Cerebellar nuclear complex (tissue), 1 donor: ENCODE measurements at places on chromosomes 6 and 20.

- DNase-seq = no peak
Measured at GRCh38 chr6:24683297-24684296, 16.7 kb downstream of the ACOT13 start.

DNA sequence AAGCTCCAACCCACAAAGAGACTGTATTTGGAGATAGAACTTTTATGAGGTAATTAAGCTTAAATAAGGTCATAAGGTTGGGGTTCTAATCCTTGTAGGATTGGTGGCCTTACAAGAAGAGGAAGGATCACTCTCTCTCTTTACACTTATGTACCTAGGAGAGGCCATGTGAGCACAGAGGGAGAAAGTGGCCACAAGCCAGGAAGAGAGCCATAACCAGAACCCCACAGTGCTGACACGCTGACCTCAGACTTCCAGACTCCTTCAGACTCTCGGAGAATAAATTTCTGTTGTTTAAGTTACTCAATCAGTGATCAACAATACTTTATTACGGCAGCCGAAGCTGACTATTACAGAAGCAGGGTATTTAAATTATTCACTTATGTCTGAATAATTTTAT, 430.5 kb upstream of the EPHA7 start:
- no peak for DNase-seq

- DNase-seq = no peak
Measured at GRCh38 chr20:46012921-46013320, 4.2 kb downstream of the MMP9 start.

GRCh38 chr20:40251284-40251932, 437.6 kb downstream of the MAFB start:
- no peak for DNase-seq

DNA sequence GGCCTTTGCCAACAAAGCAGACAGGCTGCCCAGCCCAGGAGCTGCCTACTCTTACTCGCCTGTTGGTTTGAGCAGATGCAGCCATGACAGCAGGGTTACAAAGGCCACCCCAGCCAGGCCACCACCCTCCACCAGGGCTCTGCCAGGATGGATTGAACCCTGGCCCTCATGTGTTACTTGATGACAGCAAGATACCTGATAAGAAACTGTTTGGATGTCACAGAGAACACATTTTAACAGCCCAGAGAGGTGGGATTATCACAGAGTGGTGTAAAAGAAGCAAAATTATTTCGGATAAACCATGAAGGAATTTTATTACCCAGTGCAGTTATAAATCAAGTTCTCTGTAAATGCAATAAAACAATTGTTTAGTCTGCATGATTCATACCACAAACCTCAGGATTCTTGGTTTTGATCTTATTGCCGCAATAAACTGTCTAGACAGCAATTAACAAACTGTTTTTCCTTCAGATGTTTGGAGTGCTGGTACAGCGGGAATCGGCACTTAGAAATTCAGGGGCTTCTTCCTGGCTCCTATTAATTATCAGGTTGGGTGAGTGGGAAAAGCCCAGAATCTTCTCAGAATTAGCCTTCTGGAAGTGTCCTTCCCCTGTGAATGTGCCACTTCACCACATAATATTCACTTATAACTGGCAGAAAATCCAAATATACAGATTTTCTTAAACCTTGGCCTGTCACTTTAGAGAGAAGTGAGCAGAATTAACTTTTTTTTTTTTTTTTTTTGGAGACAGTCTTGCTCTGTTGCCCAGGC, 58.0 kb upstream of the SALL4 start:
- DNase-seq = no peak

- no peak for DNase-seq
Measured at GRCh38 chr6:113488061-113488460, 369.1 kb upstream of the MARCKS start.

GRCh38 chr6:160102956-160103824, 18.4 kb upstream of the SLC22A1 start:
- no peak for DNase-seq

GRCh38 chr20:34065260-34065659, 46.8 kb downstream of the EIF2S2 start:
- no peak for DNase-seq

- no peak for DNase-seq
Measured at GRCh38 chr6:33198159-33198852, 2.2 kb downstream of the RXRB start.

DNA sequence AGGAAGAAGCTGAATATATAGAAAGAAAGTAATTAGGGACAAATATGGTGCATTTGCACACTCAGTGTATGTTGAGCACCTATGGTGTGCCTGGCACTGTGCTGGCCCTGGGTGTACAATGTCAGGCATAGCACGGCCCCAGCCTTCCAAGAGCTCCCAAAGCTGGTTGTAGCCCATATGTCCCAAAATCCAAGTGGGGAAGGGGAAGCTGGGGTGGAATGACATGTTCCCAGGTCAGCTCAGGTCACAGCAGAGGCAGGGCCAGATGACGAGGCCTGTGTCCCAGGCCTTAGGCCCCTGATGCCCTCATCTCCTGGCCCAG, 170.0 kb downstream of the VEGFA start:
- no peak for DNase-seq

DNA sequence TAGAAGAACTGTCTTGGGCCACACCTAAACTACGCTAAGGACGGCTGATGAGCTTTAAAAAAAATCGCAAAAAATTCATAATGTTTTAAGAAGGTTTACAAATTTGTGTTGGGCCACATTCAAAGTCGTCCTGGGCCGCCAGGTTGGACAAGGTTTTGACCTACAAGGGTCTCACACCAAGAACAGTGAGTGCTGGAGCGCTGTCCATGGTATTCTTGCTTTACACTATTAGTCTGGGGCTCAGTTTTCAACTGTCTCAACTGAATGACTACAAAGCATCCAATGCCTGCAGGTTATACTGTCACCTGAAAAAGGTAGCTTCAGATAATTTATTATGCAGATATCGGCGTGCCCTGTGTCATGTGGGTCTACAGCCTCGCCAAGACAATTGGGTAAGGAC, 3.7 kb upstream of the FAXC start:
- DNase-seq = no peak

DNA sequence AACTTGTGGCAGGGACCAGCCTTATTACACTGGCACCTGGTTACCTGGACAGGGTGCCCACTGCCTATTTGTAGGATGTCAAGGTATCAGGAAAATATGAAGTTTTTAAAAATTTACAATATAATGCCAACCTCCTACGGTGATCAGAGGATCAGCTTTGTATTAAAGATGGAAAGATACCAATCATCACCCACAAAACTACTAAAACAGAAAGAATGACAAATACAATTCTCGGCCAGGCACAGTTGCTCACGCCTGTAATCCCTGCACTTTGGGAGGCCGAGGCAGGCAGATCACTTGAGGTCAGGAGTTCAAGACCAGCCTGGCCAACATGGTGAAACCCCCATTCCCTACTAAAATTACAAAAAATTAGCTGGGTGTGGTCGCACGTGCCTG, 18.4 kb upstream of the PRND start:
- DNase-seq = no peak

GRCh38 chr6:19424853-19425252, 412.3 kb upstream of the ID4 start:
- no peak for DNase-seq

DNA sequence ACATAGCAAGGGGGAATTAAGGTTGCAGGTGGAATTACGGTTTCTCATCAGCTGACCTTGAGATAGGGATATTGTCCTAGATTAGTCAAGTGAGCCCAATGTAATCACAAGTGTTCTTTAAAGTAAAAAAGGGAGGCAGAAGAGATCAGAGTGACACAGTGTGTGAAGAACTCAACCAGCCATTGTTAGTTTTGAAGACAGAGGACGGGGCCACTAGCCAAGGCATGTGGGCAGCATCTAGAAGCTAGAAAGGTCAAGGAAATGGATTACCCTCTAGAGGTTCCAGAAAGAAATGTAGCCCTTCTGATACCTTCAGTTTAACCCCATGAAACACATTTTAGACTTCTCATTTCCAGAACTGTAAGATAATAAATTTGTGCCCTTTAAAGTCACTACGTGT, 18.5 kb upstream of the TSPYL1 start:
- no peak for DNase-seq

DNA sequence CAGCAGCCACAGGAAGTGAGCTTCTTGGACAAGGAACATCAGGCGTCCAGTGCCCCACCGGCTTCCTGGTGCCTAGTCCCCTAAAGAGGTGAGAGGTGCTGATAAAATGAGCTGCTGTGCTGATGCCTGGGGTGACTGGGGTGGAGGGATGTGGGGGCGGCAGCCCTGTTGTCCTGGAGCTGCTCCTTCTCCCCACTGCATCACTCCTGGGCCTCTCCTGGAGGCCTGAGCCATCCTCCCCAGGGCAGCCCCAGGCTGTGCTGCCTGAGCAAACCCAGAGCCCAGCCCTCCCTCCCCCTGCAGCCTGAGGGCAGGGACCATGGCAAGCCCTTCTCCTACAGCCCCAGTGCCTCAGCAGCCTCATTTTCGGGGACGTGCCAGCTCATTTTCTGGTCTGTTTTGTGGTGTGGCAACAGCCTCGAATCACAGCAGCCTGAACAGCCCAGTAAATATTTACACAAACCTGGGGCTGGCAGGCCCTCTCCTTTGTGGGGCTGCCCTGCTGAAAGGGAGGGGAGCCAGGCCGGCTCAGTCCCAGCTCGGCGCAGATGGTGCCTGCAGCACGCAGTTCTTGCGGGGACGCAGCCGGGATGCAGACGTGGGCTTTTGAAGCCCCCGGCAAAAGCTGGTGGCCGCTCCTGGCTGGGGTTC, 259.9 kb downstream of the DLL1 start:
- DNase-seq = no peak

DNA sequence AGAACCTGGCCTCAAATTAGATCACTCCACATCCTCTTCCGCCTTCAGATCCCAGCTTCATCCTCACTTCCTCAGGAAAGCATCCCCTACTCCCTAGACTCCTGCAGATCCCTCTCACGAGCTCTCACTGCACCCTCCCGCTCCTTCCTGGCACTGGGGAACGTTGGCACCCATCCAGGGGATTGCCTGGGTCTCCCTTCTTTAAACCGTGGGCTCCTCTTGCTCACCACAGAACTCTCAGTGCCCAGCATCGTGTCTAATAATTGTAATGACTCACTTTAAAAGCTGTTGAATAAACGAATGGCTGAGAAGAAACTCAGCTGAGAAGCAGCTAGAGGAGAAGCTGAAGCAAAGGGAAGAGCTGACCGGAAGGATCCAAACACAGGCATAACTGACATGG, 20.4 kb downstream of the ZC3H12D start:
- DNase-seq = no peak

GRCh38 chr20:1934721-1935573, 39.7 kb downstream of the SIRPA start:
- no peak for DNase-seq

DNA sequence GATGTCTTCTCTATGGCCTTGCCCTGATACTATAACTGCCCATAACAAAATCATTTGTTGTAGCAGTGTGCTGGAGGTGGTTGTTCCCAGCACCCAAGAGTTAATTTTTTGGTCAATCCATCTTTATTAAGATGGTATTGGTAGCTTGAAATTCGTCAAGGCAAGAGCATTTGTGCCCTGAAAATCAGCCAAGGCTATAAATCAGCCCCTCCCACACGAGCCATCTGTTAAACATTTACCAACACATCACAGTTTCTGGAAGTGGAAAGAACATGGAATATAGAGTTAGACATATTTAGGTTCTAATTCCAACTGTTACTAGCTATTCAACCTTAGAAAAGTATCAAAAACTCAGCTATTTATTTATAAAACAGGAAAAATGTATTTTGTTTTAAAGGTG, 888.4 kb upstream of the GJE1 start:
- DNase-seq = no peak

- DNase-seq = no peak
Measured at GRCh38 chr6:118781897-118782296, 112.1 kb upstream of the ASF1A start.

GRCh38 chr20:37202267-37202943, 23.1 kb upstream of the MROH8 start:
- no peak for DNase-seq

DNA sequence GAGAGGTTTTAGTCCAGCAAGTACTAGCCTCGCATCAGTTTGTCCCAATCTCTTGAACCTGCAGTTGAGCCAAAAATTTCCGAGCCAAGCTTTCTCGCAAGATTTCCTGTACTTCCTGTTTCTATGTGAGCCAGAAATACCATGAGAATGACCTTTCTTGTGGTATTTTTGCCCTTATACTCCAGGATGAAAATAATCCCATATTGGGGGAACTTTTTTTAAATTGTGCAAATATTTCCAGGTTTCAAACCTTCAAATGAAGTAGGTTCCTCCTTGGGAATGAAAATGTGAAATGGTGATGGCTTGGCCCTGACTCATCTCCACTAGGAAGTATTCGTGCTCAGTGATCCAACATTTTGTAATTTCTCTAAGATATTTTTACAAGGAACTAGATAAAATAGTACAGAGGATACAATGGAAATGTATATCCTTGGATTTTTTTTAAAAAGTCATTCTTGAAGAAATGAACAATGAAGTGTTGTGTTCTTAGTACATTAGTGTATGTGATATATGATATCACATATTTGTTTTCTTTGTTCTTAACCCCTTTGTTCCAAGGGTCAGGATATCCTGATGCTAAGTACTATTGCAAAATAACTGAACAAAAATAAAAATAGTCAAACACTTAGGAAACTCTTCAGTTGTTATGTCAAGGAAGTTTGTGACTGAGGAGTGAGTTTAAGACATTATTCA, 184.0 kb downstream of the PDE7B start:
- no peak for DNase-seq

DNA sequence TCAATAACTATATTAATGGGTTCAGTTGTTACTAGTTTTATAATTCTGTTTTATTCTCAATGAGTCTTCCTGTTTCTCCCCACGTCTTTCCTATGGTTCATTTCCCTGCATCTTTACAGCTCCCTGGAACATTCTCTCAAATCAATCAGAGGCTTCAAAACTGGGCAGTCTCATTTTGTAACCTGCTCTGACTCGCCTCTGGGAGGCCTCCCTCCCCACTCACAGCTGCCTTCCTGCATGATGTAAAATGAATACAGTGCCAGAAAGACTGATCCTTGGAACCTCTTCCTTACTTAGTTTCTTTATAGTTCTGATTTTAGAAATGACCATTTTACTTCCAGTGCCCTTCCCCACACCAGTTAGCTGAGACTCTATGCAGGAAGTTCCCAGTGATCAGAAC, 103.9 kb downstream of the ESR1 start:
- DNase-seq = no peak

DNA sequence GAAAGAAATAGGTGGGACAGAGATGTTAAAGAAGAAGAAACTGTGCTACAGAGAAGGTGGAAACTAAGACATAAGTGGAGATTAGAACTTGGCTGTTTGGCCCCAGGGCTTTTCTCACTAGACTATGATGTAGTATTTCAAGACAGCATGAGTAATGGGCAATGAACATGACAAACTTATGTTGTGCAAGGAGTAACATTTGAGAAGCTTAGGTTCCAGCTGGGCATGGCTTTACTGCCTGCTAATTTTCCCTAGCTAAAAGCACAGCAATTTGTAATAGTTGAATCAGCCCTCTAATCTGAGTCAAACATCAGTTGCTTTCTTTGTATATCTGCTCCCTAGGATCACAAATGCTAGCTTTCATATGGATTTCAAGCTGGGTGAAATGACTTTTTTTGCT, 294.3 kb upstream of the BMP2 start:
- no peak for DNase-seq
